ENCODE measurements at places on chromosomes 3 and 15.

GRCh38 chr15:41501931-41502794 lies 8.5 kb downstream of the ITPKA start:
- no peak for DNase-seq

- no peak for DNase-seq
Observed at GRCh38 chr15:31446546-31446945, 119.9 kb downstream of the KLF13 start.

GRCh38 chr3:182911782-182912111 lies 68.6 kb downstream of the DCUN1D1 start:
- DNase-seq, result no peak

- peak; percentile 39 for DNase-seq
Observed at GRCh38 chr15:69081310-69082004, 67.0 kb downstream of the NOX5 start.

GRCh38 chr15:39171944-39172368 lies 408.9 kb upstream of the THBS1 start:
- peak; percentile 77 for DNase-seq

DNA sequence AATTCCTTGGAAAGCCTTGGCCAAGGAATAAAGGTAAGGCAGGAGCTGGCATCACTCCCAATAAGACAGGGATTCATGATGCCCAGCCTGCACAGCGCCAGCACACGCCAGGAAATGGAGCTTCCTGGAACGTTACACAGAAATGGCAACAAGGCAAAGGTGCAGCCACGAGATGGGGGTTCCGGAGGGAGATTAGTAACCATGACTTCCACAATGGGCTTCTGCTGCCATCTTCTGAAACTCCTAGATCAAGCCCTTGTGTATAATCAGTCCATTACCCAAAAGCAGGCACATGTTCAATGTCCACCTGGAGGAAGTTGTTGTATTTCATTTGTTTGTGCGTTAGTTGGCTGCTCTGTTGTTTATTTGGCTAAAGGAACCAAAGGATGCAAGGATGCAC lies 131.2 kb upstream of the TRIM42 start:
- no peak for DNase-seq

Measured in COLO829 (cell line).